ENCODE measurements at places on chromosomes 5 and 9.

GRCh38 chr9:77291714-77292113 lies 114.4 kb downstream of the VPS13A start:
- DNase-seq, result peak; percentile 47

DNA sequence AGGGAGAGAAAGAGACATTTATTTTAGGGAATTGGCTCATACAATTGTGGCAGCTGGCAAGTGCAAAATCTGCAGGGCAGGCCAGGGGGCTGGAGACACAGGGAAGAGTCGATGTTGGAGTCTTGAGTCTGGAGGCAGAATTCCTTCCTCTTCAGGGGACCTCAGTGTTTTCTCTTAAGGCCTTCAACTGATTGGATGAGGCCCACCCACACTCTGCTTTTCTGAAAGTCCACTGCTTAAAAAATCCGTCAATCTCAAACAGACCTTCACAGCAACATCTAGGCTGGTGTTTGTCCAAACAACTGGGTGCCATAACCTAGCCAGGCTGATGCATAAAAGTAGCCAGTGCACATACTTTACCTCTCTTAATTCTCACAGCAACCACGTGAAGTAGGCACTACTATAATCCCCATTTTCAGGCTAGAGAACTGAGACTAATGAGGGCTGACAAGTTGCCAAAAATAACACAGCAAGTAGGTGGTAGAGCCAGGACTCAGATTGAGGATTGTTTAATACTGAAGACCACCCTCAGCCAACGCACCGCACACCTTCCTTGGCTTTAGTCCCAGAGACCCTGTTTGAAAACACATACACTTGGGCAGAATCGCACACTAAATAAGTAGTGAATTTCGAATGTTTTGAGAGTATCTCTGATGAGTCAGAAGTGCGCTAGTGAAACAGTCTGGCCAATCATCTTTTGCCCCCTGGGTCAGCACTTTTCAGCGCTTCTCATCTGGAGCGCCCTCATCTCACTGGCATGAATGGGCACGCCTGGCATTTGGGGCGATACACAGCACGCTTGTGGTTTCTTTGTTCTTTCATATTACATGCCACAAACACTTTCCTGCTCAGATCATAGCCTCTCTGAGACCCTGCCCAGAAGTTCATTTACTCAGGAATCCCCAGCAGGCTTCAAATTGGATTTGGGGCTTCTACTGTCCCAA lies 591.4 kb downstream of the CCDC171 start:
- DNase-seq, result no peak

DNA sequence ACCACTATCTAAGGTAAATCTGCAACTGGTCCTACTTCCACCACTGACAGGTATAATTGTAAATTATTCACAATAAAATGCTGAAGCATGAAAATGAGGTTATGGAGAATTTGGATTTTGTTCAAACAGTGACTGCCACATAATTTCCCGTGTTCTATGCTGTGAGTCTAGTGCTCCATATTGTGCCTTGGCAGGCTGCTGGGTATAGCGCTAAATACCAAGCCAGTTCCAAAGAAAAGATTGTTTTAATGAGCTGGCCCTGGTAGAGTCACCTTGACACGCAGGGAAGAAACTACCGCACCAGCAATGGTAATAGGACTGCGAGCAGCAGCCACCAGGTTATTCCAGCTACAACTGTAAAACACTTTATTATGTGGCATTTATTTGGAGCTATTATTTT lies 30.4 kb downstream of the PSMB7 start:
- DNase-seq, result no peak

- DNase-seq, result no peak
Observed at GRCh38 chr5:36680066-36680465, 73.7 kb downstream of the SLC1A3 start.

GRCh38 chr9:81729135-81729534 lies 39.8 kb upstream of the TLE1 start:
- peak; percentile 64 for DNase-seq

- DNase-seq, result no peak
Observed at GRCh38 chr5:88967633-88968585, 84.9 kb upstream of the MEF2C start.

DNA sequence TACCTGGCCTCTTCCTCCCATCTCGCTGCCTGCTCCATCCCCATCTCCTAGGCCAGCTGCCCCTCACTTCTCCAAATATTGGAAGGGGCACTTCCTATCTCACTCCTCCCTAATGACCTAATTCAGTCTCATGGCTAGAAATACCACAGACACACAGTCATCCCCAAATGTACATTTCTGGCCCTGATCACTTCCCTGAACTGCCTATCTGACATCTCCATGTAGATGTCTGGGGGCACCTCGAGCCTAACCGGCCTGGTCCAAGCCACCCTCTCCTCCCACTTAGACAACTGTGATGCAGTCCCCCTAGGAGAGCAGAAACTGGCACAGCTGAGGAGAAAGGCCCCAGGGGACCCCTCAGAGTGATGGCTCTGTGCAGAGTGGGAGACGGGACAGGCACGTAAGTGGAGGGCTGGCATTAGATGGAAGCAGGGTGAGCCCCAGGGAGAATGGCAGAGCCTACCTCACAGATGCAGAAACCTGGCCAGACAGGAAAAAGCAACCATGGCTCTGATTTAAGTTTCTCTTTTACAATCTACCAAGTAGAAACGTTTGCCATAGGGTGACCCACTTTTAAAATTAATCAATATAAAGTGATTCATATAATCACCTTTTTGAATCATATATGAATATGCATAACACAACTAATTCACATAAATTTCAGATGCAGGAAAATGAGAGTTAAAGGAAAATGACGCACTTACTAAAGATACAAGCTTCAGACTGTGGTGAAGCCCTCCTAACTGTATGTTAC lies 22.1 kb downstream of the CAMSAP1 start:
- DNase-seq, result no peak

- DNase-seq, result peak; percentile 96
Observed at GRCh38 chr9:81686614-81687520, 2.5 kb downstream of the TLE1 start.

DNA sequence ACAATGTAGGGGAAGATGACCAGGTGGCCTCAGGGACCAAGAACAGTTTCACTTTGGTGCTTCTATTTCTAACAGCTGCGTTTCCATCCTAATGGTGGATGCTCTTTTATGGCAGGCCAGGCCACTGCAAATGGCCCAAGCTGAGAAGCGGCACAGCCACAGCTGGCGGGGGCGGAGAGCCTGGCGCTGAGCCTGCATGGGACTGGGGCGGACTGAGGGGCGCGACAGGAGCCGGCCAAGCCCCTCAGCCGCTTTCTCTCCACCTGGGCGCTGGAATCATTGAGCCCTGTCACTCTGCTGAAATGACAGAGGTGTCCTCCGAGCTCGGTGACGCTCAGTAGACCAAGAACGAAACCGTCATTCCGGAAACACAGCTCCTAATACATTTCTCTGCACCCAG lies 317.3 kb upstream of the PDE4D start:
- DNase-seq, result peak; percentile 10

DNA sequence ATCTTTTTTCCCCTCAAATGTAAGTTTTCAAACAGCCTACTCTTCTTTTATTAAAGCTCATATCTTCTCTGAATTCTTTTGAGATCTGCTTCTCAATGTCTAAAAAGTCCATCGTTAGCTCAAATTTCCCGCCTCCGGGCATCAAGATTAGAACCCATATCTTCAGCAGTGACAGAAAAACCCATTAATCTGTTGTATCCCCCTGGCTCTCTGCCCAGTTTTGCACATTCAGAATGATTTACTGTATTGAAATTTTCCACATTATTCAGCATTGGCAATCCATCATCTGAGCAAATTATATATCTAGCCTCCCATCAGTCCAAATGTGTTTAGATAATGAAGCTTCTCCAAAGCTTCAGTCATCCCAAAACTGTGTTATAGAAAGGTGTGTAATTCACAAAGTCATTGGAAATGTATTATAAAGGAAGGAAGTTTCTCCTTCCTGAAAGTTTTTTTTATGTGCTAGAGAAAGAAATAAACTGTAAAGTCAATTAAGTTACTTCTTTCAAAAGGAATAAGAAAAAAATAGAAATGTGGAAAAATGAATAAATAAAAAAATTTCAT lies 849.9 kb downstream of the MAT2B start:
- no peak for DNase-seq

- no peak for DNase-seq
Observed at GRCh38 chr9:110788871-110789270, 120.3 kb downstream of the MUSK start.

GRCh38 chr9:126169736-126170135 lies 156.9 kb upstream of the MVB12B start:
- DNase-seq, result no peak

DNA sequence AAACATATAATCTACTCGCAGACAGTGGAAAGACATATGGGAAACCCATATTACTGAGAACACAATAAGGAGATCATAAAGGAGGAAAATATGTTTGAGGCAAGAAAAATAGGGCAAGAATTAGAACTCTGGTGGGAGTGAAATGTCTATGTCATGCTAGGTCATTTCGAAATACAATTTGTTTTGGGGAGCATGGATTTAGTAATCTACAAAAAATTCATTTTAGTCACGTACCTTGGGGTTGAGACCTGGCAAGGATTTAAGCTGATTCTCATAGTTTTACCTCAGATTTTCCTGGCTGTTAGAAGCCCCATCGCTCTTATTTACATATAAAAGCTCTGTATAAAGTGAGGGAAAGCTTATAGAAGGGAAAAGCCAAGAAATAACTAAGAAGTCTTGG lies 11.5 kb upstream of the CSNK1G3 start:
- DNase-seq, result no peak

DNA sequence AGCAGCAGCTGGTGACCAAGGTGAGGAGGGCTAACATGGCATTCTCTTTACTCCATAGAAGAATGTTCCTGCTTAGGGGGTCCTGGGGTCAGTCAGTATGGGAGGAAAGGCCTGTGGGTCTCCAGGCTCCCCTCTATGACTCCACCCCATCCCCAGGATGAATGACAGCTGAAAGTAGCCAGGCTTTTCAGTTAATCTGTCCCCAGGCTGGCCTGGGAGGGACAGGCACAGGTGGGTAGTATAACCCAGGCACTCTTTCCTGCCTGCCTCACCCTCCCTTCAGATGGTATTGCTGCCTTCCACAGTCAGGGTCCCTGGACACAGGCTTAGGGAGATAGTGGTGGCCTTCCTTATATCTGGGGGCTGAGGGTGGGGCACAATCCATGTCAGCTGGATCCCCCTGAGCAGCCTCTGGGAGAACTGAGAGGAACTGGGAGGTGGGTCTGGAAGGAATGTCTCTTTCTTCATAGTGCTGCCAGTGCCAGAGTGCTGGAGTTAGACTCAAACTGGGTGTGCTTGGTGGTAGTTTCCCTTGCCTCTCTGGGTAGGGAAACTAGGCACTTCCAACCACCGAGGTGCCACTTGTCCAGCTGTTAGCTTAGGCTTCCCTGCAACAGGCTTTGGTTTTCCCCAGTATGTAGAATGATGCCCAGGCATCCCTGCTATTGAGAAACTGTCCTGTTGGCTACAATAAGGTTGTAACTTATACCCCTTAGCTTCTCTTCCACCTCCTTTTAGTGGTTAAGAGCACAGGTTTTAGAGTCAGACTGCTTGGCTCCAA lies 27.8 kb downstream of the LARP1 start:
- peak; percentile 33 for DNase-seq

- no peak for DNase-seq
Observed at GRCh38 chr5:144042156-144042555, 128.3 kb downstream of the YIPF5 start.

DNA sequence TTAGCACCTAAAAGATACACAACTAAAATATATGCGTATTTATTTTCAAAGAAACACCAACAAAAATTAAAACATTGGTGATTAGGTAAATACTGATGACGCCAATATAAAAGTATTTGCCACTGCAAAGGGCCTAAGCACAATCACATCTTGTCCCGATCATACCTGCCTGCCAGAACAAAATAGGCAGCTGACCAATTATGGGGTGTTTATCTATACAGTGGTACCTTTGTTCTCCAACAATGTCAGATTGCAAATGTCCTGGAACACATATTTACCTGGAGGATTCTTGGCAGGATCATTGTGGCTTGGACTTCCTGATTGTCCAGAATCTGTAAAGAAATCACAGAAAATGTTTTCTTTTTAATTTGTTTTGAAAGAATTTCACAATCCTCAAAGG lies 134.5 kb downstream of the NFIB start:
- no peak for DNase-seq
